Activated effector memory CD4-positive, alpha-beta T cell treated with anti-CD3 and anti-CD28 coated beads, Interleukin-2, amount 50 U/mL, for 16 hours (primary cell): ENCODE measurements at places on chromosomes 16 and 17.

DNA sequence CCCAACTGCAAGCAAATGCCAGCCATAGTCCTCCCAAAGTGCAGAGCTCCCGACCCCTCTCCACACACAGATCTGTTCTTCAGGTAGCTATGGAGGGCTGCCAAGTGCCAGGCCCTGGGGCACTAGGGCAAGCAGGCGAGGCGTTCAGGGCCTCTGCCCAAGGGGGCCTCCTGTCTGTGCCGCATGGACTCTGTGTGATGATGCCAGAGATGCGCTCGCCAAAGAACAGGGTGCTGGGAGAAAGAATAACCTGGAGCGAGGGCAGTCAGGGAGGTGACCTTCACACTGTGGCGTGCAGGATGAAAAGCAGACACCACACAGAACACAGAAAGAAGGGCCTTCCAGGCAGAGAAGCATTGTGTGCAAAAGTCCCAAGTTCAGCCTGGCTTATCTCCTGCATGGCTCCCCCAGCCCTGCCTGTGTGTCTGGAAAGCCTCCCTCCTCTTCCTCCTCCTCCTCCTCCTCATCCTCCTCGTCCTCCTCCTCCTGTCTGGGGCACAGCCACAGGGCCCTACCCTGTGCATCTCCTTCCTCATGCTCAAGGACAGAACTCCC is 44.2 kb downstream of the PEMT start:
- no peak for DNase-seq

DNA sequence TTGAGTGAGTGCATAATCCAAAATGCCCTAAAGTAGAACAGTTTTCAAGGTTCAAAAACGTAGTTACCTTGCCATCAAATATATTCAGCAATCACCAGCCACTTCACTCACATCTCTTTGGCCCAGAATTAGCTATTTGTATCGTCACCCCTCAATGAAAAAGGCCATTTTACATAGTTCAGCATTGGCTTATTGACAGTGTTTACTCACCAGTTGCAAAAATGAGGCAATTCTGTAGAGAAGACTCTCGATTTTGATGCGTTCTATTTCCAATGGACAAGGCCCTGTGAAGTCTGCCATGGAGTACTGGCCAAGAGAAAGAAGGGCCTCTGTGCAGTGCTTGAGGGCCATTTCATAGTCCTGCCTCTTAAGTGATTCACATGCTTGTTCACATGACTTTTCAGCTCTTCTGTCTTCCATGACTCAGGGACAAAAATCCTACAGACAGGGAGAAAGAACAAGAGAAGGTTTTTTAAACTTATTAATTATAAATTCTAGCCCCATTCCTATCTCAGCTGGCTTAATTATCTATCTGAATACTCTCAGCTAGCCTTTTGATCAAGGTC is 26.5 kb downstream of the HELZ start:
- peak; percentile 30 for DNase-seq

GRCh38 chr17:37110746-37111145 is 162.0 kb downstream of the AATF start:
- no peak for DNase-seq

DNA sequence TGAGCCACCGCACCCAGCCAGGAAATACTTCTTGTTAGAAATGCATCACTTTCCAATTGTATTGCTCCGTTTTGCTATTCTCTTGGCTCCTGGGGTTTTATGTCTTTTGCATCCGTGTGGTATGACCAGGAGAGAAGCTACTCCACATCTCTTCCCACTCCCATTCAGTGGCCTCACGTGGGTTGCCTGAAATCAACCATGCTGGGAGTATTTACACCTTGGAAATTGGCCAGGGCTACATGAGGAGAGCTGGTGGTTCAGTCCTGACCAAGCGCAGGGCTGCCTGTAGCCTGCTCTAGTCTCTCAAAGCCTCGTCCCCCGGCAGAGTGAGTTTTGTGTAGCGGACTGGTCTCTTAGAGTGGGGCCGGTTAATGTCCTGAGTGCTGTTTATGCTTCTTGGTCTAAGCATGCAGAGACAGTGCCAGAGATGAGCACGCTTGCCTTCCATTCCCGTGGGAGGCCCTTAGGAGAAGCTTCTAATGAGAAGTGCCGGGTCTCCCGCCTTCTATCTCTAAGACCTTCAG is 3.8 kb downstream of the WFDC1 start:
- DNase-seq, result no peak

DNA sequence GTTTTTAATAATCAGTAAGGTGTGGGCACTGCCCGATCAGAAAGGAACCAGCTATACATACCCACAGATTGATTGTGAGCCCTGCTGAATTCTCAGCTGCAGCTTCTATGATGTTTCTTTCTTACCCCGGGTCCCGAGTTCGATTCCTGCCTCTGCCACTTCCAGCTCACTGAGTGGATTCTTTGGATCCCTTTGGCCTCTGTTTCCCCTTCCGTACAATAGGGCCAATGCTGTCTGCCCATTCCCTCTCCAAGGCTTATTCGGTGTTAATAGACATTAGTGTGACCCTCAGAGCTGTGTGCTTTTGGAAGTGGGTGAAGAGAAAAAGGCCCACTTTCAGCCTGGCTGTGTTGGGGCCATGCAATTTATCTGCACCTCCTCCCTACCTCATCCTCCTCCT is 115.8 kb downstream of the IRX5 start:
- no peak for DNase-seq

- DNase-seq, result no peak
These were observed 55.3 kb downstream of the ULK2 start for GRCh38 chr17:19812407-19812806.

DNA sequence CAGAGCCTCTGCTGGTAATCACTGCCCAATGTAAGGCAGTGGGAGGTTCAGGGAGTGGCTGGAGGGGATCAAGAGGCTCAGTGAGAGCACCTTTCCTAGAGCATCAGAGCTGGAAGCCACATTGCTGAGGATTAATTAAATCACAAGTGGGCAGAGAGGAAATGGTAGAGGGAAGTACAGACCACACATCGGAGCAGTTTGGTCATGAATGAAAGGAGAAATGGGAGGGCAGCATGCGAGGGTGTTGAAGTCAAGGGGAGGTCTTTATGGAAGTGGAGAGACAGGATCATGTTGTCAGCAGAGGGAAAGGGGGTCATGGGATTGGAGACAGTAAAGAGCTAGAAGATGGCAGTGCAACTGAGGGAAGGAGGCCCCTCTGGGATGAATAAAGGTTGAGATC is 2.3 kb downstream of the CCL17 start:
- no peak for DNase-seq
